ENCODE measurements at places on chromosomes 5 and 9.

DNA sequence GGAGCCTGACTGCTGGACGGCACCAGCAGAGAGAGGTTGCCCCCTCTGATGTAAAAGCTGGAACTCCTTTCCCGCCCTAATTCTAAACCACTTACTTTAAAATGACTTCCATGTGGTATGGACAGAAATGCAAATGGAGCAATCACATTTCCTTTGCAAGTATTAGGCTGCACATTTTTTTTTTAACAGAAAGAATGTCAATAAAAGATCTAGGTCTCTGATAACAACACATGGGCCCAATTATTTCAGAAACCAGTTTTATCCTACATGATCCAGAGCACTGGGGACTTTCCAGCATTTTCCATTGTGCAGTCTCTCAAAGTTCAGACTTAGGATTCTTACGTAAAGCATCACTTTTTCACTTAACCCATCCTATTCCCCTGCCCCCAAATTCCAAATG, 203.7 kb downstream of the NXNL2 start:
- no peak for DNase-seq

GRCh38 chr5:87756951-87757350, 344.2 kb upstream of the CCNH start:
- no peak for DNase-seq

DNA sequence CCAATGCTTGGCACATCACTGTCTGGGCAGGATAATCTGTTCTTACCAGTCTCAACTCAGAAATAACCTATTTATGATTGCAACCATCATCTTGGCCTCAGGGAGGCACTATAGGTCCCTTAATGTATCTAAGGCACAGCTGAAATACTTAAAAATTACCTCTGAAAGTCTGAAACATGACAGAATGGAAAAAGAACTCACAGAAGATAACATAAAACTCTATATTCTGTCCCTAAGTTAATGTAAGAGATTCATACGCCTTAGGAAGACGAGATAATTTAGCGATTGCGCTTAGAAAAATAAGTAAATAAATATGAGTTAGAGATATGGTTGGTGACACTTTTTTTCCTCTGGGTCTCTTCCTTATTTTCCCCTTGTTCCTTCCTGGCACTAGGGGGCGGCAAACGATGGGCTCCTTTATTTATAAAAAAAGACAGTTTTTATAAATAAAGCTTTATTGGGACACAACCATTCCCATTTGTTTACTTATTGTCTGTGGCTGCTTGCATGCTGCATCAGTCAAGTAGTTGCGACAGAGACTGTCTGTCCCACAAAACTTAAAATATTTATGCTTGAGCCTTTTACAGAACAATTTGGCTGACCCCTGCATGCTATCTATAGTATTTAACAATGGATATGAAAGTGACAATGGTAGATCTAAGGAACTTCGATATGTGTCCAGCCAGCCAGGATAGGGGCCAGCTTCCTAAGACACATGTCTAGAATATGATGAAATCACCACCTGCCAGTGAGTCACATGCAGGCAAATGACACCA, 79.6 kb downstream of the PDE4D start:
- DNase-seq, result peak; percentile 28

DNA sequence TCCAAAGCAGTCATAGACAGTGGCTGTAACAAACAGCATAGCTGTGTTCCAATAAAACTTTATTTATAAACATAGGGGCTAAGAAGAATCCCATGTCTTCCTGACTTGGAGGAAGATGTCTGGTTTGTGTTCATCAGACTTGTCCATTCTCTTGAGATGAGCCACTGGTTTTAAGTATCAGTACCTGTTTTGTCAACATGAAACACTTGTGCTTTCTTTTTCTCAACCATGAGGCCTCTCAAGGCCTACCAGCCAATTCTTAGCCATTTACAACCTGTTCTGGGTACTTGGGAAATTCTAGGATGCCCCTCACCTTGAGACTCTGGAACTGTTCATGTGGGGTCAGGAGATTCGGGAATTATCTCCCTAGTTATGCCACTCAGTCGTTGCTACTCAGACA, 154.3 kb upstream of the PPP1R2B start:
- DNase-seq, result no peak

DNA sequence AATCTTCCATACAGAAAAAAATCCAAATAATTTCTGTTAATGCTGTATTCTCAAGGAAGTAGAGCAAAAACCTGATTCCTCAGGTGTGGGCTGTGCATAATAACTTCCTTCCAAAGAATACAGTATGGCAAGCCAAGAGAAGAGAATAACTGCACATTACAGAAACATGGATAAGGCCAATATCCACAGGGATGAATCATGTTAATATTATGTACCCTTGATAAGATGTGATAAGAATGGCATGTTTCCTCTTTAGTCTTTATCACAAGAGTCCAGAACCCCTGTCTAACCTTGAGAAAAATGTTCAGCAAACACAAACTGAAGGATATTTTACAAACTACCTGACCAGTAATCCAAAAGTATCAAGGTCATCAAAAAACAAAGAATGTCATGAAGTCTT, 795.8 kb downstream of the SEMA5A start:
- no peak for DNase-seq

DNA sequence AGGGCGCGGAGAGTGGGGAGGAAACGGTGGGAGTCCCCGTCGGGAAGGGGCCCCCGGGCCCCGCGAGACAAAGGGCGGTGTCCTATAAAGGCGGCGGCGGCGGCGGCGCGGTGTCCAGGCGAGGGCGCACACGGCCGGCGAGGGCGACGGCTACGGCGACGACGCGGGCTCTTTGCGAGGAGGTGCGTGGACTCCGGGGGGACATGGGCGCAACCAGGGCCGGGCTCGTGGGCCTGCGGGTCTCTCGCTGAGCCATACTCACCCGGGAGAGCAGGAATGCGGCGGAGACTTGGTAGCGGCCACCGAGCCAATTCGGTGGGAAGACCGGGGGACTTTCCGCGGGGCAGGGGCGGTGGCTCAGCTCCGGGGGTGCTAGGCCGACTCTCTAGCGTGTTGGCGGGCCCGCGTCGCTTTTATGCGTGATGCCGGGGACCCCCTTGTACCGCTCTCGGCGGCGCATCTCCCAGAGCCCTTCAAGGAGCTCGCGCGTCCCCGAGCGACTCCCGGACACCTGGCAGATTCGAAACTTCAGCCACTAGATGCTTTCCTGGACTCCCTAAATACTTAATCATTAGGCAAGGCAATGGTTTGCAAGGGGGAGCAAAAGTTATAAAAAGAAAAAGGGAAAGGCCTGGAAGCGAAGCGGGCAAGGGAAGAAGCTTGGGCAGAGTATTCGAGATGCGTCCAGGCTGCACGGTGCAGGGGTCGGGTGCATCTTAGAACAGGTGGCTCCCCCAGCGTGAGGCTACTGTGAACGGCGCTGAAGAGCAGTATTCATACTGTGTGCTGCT, 5.9 kb upstream of the TAL2 start:
- no peak for DNase-seq

DNA sequence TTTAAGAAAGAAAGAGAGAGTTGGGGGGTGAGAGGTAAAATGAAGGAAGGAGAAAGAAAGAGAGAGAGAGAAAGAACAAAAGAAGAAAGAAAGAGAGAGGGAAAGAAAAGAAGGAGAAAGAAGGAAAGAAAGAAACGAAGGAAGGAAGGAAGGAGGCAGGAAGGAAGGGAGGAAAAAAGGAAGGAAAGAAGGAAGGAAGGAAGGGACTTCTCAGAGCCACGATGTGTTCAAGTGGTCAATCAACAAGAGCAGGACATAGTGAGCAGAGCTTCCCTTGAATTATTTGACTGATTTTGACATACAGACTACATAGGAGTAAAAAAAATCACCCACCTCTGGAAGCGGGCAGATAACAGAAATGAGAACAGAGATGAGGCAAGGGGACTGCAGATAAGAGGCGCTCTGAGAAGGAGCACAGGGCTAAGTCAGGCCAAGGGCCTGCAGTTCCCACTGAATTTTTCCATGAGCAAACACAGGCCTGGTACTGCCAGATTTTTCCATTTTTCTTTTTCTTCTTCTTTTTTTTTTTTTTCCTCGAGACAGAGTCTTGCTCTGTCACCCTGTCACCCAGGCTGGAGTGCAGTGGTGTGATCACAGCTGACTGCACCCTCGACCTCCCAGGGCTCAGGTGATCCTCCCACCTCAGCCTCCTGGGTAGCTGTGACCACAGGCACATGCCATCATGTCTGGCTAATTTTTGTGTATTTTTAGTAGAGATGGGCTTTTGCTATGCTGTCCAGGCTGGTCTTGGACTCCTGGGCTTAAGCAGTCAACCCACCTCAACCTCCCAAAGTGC, 77.7 kb upstream of the IL17B start:
- DNase-seq, result no peak

- DNase-seq, result no peak
Measured at GRCh38 chr9:20815923-20816703, 132.1 kb downstream of the FOCAD start.

- DNase-seq, result peak; percentile 84
Measured at GRCh38 chr5:32193591-32193990, 19.5 kb upstream of the GOLPH3 start.

DNA sequence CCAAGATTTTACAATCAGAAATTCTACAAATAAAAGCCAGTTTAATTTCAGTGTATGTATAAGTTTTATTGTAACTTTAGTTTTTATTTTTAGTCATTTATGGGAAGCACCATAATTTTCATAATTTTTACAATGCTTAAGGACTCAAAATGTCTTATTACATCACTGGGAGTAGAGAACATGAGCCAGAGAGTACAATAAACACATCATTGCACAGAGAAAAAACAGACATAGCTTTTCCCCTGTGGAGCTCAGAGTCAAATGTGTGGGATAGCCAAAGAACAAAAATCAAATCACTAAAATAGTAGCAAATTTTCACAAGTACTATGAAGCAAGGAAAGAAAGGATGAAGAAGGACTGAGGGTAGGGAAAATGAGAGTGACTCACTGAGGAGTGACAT, 5.5 kb upstream of the JAKMIP2 start:
- no peak for DNase-seq

- DNase-seq, result no peak
Measured at GRCh38 chr5:55471468-55471867, 63.3 kb downstream of the PLPP1 start.

GRCh38 chr9:108205276-108205675, 650.5 kb downstream of the ACTL7B start:
- DNase-seq, result no peak

- DNase-seq, result no peak
Measured at GRCh38 chr9:137631345-137632229, 12.8 kb downstream of the EHMT1 start.

GRCh38 chr5:127072861-127073846, at the start of gene C5orf63:
C5orf63 (minus strand) TSS chr5:127073502; CDS start chr5:127058995, 14,507 bp downstream.
- DNase-seq, result no peak

GRCh38 chr5:175652741-175653663, 4.9 kb upstream of the HRH2 start:
- no peak for DNase-seq

DNA sequence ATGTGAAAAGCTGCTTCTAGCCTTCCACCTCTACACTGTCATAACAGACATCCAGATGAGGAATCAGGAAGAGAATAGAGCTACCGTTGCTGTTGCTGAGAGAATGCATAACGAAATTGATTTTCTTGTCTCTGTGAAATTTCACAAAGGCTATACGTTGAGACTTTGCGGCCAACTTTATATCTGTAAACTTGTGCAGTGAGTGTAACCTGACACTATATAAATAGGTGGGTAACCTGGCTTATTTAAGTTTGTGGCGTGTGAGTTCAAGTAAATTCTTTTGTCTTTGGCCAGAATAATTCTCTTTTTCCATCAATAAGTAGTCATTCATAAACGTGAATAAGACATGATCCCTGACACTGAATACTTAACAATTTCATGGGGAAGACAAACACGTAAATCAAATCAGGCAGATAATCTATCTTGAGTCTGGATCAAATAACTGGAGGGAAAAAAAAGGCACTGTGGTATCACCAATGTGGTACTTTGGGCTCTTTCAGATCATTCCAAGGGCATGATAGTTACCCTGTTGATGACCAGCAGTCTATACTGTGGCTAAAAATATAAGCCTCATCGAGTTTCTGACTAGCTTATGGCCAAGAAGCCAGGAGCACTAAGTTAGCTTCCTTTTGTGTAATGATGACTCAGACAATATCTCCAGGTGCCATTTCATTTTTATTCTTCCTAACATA, 98.2 kb upstream of the RASA1 start:
- DNase-seq, result no peak

DNA sequence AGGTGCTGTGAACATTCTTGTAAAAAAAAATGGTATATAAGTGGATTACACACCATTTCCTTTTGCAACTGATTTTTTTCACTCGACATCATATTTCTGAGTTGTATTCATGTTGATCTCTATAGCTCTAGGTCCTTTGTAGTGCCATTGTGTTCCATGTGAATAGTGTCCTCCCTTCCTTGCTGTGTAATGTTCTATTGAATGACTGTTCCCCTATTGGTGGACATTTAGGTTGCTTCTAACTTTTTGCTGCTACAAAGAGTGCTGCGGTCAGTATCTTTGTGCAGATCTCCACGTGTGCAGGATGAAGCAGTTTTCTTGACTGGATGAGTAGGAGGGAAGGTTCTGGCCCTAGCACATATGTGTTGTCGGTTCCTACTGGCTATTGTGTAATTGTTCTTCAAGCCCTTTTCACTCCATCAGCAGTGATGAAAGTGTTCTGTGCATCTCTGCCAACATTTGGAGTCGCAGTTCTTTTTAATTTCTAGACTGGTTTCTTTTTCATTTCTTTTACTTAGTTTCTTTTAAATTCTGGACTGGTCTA, 20.2 kb downstream of the DAB2IP start:
- no peak for DNase-seq

DNA sequence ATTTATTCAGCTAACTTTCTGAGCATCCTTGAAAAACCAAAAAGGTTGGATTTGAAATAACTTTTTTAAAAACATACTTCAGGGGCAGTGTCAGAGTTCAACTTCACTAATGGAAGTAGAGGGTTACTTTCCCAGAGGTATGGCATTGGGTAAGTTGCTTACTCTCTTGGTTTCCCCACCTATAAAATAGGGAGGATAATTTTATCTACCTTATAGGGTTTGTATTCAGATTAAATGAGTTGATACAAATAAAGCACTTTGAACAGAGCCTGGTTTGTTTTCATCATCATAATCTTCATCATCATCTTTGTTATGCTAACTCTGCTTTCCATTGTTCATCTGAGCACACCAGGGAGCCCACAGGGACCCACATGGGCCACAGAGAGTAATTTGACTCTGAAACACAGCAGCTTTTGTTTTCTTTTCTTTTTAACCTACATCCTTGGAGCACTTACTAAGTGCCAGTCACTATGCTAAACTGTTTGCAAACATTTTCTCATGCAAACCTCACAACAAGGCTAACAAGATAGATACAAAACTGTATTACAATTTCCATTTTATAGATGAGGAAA, 179.1 kb upstream of the SLC24A2 start:
- no peak for DNase-seq

DNA sequence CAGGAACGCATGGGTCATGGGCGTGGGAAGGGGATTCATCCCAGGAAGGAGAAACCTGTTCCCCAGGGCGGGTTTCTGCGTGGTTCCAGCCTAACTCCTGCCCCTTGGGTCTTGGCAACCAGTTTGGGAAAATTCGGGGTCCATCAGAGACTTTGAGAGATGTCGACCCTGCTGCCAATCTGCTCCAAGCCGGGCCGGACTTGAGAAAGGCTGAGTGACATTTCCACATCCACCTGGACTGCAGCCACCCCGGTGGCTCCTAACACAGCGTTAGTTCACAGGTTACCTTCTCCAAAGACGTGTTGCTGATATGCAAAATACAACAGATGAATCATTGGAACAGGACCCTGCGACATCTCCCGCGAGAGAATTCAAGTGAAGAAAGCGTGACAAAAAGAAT, 627.2 kb downstream of the IRX1 start:
- DNase-seq, result no peak

All from retinal pigment epithelial cell (primary cell).